ENCODE measurements at places on chromosomes 5 and 9. TPM values are rescaled to one million over a fixed set of nuclear protein-coding genes. Genes with fewer than 3 reads are reported as not detected.

Gene ZMYND19
- 20.4 TPM for total RNA-seq

Gene F2RL2
- total RNA-seq, result not detected

Gene NMUR2
- total RNA-seq, result not detected

Gene DND1
- 2.1 TPM for total RNA-seq

Gene PKN3
- total RNA-seq, result 2.6 TPM

Gene WASHC1
- total RNA-seq, result 25.6 TPM

Gene PIP5KL1
- total RNA-seq, result 3.3 TPM

Gene GM2A
- 12.0 TPM for total RNA-seq

Gene ABCA1
- total RNA-seq, result 4.3 TPM

Gene JAKMIP2
- 2.9 TPM for total RNA-seq

Gene CARD6
- 2.8 TPM for total RNA-seq

Gene MLANA
- not detected for total RNA-seq

Gene BARHL1
- total RNA-seq, result not detected

Gene CARTPT
- total RNA-seq, result not detected

Gene PLGRKT
- total RNA-seq, result 16.4 TPM

Gene PTGES
- total RNA-seq, result not detected

Gene TICAM2
- total RNA-seq, result 0.67 TPM

Gene SLC6A7
- not detected for total RNA-seq

Gene SHISAL2B
- not detected for total RNA-seq

Gene PRLR
- not detected for total RNA-seq

Gene GLRA1
- total RNA-seq, result not detected

Measured in CD4-positive, CD25-positive, alpha-beta regulatory T cell (primary cell).